Astrocyte of the hippocampus (primary cell): ENCODE measurements at places on chromosomes 11 and 22.
A peak's percentile ranks its signal among the peaks of the same experiment; 100 is the strongest.

GRCh38 chr11:33256813-33257159 lies 395 bp upstream of the HIPK3 start:
- no peak for DNase-seq

- DNase-seq, result no peak
Observed at GRCh38 chr22:30171008-30171407, 75.6 kb downstream of the LIF start.

DNA sequence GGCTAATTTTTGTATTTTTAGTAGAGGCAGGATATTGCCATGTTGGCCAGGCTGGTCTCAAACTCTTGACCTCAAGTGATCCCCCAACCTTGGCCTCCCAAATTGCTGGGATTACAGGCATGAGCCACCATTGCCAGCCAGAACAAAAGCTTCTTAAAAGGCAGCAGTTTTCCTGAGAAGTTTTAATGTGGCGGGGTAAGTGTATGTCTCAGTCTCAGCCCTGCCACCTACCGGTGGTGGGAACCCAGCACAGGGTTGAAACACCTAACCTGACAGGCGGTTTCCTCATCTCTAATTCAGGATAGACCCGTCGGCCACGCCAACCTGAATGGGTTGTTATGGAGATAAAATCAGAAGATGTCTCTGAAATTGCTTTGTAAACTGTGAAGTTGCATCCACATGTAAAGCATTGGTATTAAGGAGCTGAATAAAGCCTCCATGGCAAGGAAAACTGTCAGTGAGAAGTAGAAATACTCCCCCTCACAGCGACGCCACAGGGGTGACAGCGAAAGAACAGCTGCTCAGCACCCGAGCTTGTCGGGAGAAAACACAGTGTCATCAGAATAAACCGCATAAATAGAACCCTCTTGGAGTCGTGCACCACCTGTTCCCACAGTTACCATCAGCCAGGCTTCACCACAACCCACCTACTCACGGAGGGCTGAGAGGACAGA lies 165.9 kb upstream of the NCAM1 start:
- DNase-seq, result peak; percentile 47

DNA sequence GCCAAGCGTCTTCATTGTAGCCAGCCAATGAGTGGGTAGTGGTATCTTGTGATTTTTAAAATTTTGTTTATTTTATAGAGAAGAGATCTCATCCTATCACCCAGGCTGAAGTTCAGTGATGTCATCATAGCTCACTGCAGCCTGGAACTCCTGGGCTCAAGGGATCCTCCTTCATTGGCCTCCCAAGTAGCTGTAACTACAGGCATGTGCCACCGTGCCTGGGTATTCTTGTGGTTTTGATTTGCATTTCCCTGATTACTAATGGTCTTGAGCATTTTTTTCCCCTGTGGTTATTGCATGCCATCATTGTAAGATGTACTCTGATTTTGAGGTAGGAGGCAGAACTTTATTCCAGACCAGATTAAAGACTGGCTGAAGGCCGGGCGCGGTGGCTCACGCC lies 2.4 kb upstream of the DENND6B start:
- DNase-seq, result peak; percentile 72

DNA sequence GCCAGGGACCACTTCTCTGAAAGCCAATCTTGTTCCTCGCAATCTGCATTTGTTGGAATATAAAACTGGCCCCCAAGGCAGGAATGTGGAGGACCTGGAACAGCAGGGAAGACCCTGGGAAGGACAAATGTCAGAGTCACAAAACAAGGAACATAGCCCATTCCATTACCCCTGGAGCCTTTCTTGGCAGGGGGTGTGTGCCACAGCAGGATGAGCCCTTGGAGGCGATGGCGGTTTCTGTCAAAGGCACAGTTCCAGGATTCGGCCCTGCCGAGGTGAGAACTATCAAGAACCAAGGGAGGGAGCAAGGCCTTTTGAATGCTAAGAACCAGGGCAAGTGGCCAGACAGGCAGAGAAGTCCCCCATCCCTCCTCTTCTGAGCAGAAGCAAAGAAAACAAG lies 204.3 kb downstream of the TRIM29 start:
- DNase-seq, result no peak

DNA sequence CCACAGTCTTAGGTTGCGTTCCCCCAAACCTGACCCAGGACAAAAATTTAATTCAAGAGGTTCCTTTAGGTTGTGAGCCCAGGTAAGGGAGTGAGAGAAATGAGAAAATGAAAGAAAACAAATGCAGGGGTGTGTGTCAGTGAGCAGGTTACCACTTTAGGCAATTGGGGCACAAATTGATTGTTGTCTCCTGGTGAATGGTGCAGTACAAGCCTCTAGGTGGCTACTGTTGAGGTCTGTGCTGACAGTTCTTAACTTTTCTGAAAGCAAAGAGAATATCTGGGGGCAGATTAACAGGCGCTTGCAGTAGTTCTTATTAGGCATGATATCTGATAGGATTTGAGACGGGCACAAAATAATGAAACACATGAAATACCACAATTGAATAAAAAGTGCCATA lies 894.6 kb downstream of the FAM181B start:
- DNase-seq, result no peak

DNA sequence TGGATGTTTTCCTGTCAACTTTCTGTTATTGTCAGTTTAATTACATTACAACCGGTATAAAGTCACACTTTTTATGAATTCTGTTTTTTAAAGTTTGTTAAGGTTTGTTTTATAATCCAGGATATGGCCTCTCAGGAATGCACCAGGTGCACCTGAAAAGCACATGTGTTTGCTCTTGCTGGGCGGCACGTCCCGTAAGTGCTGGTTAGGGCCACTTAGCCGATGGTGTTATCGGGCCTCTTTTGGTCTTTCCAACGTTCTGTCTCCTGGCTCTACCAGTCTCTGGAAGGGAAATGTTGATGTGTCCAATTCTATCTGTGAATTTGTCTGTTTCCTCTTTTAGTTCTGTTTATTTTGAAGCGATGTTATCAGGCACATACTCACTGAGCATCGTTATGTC lies 695.7 kb downstream of the BRD1 start:
- no peak for DNase-seq

GRCh38 chr11:128195057-128195751 lies 392.2 kb downstream of the ETS1 start:
- DNase-seq, result no peak

DNA sequence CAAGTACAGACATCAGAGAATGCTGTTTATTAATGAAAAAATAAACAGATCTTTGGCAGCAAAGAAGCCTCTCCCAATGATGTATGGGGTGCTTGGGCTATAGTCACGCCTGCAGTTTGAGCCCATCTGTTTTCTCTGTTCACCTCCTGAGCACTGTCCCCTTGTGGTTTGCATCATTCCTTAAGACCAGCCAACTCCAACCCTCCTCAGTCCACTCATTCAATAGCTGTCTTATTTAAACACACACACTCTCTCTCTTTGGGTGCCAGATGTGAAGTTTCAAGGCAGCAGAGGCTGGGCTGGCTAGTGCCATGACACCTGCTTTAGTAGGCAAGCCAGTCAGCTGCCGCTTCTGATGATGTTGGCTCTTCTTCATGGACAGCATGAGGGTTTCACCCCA lies 58.1 kb downstream of the POLD3 start:
- no peak for DNase-seq

DNA sequence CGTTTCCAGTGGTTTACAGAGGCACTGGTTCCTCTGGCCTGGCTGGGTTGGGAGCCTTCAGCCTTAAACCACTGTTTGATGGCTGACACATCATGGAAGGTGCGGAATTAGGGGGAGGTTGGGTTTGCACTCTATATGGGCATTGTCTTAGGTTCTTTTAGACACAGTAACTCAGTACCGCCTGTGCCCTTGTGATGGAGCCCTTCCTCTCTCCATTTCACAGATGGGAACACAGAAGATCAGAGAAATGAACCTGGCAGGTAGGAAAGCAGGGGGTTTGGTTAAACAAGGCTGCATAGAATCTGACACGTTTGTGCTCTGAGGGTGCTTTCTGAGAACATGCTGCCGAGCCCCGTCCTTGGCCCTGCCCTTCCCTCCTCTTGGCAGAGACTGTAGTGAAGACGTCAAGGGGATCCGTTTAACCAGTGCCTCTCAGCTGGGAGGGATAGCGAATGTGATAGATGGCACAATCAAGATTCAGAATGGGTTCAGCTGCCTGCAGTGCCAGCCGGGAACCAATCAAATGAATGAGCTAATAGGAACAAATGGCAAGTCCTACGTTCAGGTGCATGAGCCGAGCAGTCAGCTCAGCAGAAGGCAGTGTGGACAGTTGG lies 228.6 kb downstream of the TBC1D22A start:
- no peak for DNase-seq

DNA sequence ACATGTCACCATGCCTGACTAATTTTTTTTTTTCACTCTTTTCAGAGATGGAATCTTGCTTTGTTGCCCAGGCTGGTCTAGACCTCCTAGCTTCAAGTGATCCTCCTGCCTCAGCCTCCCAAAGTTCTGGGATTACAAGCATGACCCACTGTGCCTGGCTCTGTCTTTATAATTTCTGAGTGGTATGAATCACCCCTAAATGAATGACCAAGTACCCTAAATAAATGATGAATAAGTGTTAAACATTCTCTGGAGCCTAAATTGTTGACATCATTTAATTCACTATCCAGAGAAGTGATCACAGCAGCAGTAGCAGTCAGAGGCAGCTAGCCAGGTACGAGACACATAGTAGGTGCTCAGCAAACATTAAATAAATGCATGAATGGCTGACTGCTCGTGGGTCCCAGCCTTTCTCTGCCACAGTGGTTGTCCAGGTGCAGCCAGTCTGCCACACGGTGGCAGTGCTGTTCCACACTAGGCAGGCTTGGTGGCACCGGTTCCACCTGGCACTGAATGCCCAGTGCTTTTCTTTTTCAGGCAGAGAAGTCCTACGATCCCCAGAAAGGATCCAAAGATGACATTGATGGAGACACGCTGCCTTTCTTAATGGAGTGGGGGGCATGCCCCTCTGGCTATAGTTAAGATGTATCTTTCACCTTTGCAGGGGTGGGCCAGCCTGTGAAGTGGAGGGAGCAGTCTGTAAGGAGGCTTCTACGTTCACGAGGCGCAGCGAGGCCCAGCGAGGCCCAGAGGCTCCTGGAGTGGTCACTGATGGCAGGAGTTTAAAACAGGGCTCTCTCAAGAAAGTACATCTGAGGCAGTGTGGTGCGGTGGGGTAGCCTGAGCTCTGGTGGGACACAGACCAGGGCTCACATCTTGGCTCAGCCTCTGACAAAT lies 8.7 kb upstream of the TTC12 start:
- peak; percentile 90 for DNase-seq

GRCh38 chr22:19983741-19984140 lies 32.9 kb downstream of the ARVCF start:
- no peak for DNase-seq

- DNase-seq, result peak; percentile 49
Observed at GRCh38 chr11:130042093-130042591, 27.6 kb upstream of the APLP2 start.

DNA sequence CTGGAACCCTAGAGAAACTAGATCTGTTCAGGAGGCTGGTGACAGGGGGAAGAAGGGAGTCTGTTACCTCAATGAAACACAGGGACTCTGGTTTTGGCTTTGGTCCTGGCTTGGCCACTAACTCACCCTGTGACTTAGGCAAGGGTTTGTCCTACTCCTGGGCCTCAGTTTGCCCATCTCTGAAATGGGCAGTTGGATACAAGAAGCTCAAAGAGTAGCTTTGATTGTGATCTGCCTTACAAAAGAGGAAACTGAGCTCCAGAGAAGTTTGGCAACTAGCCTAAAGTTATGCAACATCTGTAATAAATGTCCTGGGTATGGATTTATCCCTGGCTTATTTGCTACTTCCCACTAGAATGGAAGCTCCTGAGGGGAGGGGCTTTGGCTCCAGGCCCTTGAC lies 24.0 kb upstream of the LMO1 start:
- DNase-seq, result no peak

- peak; percentile 37 for DNase-seq
Observed at GRCh38 chr11:102994105-102994504, 38.6 kb upstream of the MMP13 start.

DNA sequence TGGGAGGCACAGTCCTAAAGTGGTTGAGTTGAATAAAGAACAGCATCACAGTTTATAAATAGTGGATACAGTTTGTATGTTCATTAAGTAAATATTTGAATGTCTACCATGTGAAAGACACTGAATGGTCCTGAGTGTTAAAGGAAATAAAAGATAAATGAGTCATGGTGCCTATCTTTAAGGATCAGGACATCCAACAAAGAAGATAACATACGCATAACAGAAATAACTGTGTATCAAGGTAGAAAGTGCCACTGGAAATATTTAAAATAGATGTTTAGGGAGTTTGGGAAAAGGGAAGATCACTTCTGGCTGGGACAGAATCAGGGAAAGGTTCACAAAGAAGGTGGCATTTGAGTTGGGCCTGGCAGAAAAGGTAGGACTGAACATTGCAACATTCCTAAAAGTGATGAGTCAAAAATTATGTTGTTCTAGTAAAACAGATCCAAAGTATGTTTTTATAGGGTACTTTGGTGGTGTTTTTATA lies 41.5 kb downstream of the CSTPP1 start:
- no peak for DNase-seq

DNA sequence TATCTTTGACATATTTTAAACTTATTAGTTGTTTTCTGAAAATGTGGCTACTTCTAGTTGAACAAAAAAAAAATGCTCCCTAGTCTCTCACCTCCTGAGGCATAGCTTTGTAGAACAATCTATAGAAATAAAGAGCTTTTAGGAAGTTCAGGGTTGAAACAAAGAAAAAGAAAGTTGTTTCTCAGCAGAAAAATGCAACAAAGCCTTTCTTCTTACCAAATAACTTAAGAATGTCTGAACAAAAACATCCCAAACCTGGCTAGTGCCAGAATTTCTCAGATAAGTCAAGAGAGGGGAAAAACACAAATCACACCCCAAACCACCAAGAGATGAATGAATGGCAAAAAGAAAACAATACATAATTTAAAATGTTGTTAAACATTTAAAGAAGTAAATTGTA lies 114.1 kb downstream of the MAML2 start:
- DNase-seq, result peak; percentile 81

DNA sequence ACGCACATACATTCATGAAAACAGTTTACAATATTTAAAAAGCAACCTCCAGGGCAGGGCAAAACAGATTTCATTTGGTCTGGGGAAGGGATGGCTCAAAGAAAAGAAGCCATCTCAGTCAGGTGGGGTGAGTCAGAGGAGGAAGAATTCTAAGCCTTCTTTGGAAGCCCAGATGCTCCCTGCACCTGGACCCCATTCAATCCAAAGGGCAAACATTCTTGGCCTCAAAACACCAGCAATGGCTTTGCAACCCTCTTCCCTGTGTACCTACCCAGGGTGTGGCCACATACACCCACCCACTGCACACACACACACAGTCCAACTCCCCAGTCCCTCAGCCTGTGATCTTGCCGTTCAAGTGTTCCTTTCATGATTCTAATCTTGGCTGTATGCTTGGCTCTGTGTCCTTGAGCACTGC lies 2.0 kb downstream of the KCNE3 start:
- DNase-seq, result no peak

GRCh38 chr22:47615051-47615450 lies 852.6 kb downstream of the TBC1D22A start:
- DNase-seq, result no peak
